ENCODE measurements at places on chromosomes 16 and 17.

DNA sequence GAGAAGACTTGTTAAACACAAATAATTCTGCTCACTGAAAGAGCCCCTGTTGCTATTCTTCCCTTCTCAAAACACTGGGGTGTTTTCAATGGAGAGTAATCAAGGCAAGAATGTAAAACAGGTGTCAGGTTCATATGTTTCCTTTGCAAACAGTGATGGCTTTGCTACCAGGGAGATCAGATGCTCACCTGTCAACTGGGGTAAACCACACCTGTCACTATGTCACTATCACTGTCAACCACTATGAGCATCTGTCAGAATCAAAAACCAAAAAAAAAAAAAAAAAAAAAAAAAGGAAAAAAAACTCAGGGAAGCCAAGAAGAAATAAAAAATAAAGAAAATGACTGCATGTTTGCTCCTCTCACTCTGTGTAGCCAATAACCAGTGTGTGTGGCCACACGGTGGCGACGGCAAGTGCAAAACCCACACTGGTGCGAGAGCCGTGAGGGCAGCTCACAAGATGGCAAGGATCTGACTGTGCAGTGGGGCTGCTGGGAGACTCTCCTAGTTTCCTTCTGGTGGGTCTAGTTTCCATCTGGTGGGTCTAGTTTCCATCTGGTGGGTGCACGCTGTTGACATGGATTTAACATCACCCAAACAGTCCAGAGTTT is 22.7 kb downstream of the USP22 start:
- no peak for DNase-seq

GRCh38 chr17:40179923-40180659 is 2.8 kb downstream of the RAPGEFL1 start:
- peak; percentile 66 for DNase-seq

DNA sequence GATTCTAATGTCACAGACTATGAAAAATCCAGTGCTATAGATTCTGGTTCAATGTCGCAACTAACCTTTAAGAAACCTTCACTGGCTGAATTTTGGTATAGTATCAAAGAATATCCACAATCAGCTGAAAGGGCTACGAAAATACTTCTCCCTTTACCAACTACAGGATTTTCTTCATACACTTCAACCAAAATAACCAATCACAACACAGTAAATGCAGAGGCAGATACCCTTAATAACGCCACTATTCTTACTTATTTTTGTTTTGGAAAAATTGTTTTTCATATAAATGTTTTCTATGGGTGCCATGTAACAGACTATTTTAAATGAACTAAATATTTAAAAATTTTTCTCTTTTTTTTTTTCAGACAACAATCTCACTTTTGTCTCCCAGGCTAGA is 48.9 kb upstream of the TRAP1 start:
- no peak for DNase-seq

DNA sequence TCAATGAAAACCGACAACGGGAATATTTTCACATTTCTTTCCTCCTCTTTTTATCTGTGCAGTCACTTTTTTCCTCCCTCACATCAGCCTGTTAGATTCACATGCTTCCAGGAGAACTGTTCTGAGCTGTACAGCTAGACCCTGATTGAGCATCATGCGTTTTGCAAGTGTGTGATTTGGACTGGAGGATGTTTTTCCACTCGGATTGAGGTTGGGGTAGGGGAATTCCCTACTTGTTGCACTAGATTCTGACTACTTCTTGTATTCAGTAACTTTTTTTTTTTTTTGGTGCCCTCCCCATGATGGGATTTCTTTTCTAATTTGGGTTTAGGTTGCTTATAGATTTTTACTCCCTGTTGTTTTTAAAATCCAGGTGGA is 4.8 kb downstream of the MSI2 start:
- DNase-seq: no peak

GRCh38 chr16:30755955-30756780 is 5.7 kb downstream of the CFAP119 start:
- no peak for DNase-seq

DNA sequence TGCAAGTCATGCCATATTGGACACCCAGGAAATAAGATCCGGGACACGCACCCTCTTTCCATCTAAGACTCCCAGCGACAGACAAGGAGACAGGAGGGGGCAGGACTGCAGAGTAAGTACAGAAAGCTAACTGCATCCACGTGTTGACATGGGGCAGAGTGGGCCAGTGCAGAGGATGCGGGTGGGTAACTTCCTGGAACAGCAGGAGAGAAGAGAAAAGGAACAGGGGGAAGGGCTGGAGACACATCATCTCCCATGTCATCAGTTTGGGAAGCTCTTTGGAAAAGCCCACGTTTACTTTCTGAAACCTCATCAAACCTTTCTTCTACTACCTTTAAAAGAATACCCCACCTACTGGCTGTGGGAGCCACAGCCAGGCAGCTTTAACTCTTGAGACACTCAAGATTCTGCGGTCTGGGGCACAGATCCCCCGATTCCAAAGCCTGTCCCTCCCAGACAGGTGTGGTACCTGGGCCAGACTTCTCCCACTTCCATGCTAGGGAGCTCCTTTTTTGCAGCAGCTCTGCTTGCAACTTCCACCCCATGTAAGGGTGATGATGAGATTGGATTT is 273.5 kb upstream of the RPL38 start:
- DNase-seq: no peak

GRCh38 chr17:48498164-48498850 is 32.5 kb downstream of the HOXB1 start:
- no peak for DNase-seq

Measured in adipocyte (in vitro differentiated cells).